CD4-positive, alpha-beta T cell treated with Interleukin-4 for 4 hours (primary cell): ENCODE measurements at places on chromosomes 5 and 9.

DNA sequence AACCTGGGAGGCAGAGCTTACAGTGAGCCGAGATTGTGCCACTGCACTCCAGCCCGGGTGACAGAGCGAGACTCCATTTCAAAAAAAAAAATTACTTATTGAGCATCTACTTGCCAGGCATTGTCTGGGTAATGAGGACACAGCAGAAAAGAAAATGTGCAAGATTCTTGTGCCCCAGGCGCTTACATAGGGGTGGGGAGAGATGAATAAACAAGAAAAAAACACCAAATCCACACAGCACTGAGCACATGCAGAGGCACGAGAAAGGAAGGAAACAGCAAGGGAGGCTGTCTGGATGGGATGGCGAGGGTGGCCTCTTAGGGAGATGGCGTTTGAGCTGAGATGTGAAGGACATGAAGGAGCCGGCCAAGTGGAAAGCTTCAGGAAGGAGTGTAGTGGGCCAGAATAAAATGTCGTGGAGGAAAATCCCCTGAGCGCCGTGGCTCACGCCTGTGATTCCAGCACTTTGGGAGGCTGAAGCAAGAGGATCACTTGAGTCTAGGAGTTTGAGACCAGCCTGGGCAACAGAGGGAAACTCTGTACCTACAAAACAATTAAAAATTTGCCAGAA is 13.9 kb downstream of the DYNC2I2 start:
- no peak for DNase-seq

DNA sequence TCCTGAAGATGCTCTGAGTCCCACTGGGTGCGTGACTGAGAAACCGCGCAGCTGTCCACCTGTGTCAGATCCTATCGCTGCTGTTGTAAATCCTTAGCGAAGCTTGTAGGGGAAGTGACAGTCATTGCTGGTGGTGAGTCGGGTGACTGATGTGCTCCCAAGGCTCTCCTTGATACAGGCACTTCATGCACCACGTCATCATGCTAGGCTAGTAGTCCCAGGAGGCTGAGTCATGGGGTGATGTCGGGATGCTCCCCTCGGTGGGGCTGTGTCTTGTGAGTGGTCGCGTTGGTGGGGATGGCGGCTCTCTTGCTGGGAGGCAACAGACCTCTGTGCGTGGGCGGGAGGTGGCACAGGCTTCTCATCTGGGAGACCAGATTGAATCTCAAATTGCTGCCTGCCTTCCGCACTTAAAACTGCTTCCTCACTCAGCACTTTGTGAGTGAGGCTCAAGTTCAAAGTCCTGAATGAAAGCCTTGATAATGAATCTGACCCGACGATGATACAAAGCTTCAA is 84.7 kb downstream of the CSNK1A1 start:
- DNase-seq: no peak

DNA sequence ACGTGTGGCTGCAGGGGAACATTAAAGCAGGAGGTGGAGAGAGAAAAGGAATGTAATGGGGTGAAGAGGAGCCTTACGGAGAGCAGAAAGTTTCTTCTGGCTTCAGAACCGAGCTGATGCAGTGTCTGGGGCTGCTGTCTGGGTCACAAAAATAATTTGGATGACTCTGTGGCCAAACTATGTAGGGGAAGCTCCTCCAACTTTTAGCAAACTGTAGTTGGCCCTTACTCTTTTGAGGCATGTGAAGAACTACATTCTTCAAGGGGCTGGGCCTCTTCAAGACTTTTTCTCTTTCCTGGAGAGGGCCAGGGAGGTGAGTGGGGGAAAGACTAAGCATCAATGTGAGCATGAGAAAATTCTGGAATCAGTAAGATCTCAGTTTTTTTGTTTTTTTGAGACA is 31.9 kb upstream of the SPARC start:
- no peak for DNase-seq

DNA sequence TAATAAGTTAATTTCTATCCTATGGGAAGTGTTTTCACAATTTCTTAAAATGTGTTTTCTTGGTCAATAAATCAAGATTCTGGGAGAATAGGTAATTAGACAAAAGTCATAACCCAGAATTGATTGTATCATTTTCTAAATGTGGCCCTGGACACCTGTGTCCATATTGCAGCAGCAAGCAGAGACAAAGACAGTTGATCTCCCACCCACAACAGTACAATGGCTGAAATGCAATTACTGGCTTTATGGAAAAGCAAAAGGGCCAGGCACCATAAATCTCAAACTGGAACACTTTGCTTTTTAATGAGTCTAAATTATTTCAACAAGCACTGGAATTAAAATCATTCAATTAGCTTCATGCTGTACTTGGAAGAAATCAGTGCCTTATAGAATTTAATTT is 157.2 kb downstream of the ESM1 start:
- no peak for DNase-seq

- no peak for DNase-seq
Observed at GRCh38 chr9:137438591-137439157, 2.5 kb downstream of the ENTPD8 start.

GRCh38 chr5:13865312-13865711 is 79.2 kb downstream of the DNAH5 start:
- DNase-seq: no peak

DNA sequence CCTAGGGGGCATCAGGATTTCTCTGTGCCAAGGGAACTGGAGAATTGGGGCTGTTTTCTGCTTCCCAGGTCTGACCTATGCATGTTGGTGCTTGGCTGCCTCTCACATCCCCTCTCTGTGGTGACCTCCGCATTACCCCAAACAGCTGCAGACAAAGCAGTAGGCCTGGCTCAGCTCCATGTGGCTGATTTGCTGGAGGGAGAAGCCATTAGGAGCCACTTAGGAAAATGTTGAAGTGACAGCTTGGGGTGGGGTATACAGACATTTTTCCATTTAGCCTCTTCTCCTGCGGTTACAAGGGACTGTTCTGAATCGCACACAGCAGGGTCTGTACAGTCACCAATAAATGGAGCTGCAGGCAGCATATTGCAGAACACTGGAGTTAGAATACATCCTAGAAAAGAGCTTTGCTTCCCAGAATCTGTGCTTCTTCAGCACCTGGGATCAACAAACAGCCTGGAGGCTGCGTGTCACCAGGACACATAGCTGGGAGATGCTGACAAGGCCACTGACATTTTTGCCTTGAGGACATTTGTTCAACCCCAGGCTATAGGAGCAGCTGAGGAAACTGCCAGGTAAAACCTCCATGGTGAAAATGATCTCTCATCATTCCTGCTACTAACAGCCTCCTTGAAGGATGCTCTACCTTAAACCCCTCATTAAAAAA is 335.3 kb downstream of the DIRAS2 start:
- no peak for DNase-seq

DNA sequence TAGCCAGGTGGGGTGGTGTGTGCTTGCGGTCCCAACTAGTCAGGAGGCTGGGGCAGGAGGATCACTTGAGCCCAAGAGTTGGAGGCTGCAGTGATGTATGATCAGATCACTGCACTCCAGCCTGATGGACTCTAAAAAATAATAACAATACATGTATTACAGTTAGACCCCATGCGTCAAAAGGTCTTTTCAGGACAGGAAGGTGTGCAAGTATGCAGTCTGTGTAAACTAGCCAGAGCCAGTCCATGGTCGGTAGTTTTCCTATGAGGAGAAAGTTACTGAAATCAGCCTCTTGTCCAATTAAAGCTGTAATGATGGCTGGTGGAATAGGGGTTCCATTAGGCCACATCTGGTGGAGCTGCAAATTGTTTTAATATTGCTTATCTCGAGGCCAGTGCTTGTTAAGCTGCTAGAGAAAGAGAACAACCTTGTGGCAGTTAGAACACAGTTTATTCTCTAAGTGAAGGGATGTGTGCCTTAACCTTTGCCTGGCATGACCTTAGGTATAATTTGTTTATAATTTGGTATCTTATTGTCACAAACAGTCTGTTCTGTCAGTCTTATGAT is 1.5 kb upstream of the STOM start:
- DNase-seq: no peak
